Stimulated activated CD8-positive, alpha-beta memory T cell treated with anti-CD3 and anti-CD28 coated beads, Interleukin-15, amount 100 ng/mL, for 1 hour (primary cell): ENCODE measurements at places on chromosomes 6 and 20.

DNA sequence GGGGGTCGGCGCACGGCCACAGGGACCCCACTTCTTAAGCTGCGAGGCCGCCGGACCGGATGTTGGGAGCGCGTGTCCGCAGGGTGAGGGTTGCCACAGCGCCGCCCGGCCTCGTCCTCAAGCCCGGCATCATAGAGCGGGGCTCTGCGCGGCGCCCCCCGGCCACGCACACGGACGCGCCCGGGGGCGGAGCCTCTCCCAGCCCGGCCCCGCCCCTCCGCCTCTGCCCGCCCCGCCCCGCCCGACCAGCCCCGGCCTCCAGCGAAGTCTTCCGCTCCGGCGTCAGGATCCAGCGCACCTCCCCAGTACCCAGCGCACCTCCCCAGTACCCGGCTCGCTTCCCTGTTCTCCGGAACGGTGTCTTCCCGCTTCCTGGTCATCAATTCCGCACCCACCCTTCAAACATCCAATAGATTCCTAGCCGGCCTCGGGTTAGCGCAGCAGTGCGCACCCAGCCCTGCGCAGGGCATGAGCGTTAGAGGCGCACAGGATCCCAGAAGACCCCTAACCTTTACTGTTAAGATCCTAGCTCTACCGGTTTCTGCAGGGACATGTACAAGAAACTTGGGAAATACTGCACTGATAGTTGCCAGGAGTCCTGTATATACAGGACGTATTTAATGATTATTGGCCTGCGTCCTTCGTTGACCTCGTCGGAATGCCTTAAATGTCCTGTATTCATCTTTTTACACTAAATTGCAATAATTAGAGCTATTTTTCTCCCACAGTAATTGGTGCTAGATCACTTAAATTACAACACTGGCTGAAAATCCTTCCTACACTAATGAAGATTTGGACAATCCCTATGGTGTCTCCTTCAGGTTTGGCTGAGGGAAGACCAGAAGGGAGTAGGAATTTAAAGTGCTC is 535 bp upstream of the DNAAF9 start:
- peak; percentile 31 for DNase-seq

GRCh38 chr6:45001663-45002062 is 326.5 kb upstream of the RUNX2 start:
- no peak for DNase-seq

DNA sequence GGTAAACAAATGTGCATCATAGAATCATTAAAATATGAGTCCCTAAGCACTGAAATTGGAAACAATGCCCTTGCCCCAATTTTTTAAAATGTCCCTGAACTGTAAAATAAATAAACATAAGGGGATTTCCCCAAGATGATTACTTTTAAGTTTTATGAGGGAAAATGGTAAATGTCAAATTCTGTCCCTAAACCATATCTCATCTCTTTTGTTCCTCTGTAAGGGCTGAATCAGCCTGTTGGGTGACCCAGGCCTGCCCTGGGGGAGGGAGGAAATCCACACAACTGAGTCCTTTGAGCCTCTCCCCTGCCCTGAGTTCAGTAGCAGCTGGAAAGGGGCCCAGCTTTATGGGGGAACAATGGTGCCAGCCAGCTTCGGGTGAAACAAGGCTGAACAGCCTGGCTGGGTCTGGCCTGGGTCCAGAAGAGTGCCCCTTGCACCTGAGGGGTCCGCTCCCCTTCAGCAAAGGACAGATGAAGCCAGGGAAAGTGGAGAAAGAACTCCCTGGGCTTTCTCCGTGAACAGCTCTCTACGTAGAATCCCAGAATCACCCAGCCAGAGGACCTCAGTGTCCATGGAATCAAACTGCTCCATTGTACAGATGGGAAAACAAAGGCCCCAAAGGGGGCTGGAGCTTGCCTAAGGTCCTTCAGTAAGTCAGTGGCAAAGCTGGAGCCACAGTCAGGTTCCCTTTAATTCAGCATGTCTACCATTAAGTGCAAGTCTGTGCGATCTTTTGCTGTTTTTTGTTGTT is 28.2 kb upstream of the ITCH start:
- DNase-seq = no peak

- no peak for DNase-seq
Observed at GRCh38 chr6:53702316-53702715, 36.8 kb upstream of the KLHL31 start.

GRCh38 chr6:137217801-137218472 is 1.2 kb downstream of the IFNGR1 start:
- DNase-seq = no peak

GRCh38 chr20:16107172-16107870 is 465.9 kb downstream of the KIF16B start:
- no peak for DNase-seq

- DNase-seq = no peak
Observed at GRCh38 chr6:22804620-22805261, 235.4 kb downstream of the HDGFL1 start.

GRCh38 chr6:13617066-13617465 is 1.9 kb downstream of the NOL7 start:
- no peak for DNase-seq

- no peak for DNase-seq
Observed at GRCh38 chr6:150691463-150691862, 91.8 kb downstream of the PLEKHG1 start.

- DNase-seq = no peak
Observed at GRCh38 chr6:25035174-25035511, 99.4 kb upstream of the RIPOR2 start.

- no peak for DNase-seq
Observed at GRCh38 chr6:29728173-29728874, 5.1 kb downstream of the HLA-F start.

GRCh38 chr20:49505518-49505917 is 23.1 kb upstream of the KCNB1 start:
- DNase-seq = no peak

GRCh38 chr20:5968462-5968861 is 18.0 kb downstream of the MCM8 start:
- no peak for DNase-seq

DNA sequence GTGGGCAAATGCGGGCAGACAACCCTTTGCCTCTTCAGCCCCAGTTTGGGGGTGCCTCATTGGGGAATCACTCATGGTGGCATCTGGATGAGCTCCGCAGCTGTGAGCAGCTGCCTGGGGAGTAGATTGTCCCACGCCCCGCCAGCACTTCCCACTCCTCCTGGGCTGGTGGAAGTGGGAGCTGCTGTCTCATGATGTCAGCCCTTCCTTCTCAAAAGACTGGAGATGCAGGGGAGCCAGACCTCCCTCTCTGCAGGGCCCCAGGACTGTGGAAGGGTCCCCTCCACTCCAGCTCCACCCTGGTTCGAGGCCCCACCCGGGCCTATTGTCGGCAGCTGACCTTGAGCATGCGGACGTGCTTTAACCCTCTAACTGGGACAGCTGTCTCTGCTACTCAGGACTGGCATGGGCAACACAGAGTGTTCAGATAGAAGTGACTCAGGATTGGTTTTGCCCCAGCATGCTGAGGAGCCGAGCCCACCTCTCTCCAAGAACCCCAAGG is 2.0 kb downstream of the UNC93A start:
- no peak for DNase-seq

DNA sequence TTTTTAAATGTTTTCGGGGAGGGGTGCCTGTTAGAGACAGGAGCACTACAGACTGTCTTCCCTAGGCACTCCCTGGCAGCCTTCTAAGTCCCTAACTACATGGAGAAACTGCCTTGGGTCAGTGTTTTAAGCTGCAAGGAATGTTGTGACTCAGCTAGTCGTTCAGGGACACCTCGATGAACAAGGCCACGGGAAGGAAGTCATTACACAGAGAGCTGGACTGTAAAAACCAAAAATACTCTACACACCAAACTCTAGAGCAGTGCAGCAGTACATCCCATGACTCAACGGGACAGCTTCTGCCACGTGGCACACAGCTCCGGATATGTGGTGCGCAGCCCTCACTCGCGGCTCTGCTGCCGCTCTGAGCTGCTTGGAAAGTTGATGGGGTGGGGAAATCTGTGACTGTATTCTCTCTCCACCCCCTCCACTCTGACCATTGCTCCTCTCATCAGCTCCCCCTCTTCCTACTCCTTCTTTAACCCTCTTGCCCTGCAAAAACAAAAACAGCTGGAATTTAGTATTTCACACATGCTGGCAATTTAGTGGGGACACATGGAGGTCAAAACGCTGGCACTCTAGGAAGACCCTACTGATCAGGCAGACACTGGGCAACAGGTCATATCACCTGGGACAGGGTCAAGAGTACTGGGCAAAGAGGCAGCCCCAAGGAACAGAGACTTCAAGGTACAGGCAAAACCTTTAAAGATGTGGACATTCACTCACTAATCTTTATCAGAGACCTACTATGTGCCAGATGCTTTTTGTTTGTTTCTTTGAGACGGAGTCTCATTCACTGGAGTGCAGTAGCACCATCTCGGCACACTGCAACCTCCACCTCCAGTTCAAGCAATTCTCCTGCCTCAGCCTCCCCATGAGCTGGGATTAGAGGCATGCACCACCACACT is 10.9 kb upstream of the LPIN3 start:
- DNase-seq = peak; percentile 35
